ENCODE measurements at places on chromosomes 13 and 19.
A peak's percentile ranks its signal among the peaks of the same experiment; 100 is the strongest.

- DNase-seq, result peak; percentile 68
These were observed 586 bp downstream of the LIG1 start for GRCh38 chr19:48169578-48169938.

DNA sequence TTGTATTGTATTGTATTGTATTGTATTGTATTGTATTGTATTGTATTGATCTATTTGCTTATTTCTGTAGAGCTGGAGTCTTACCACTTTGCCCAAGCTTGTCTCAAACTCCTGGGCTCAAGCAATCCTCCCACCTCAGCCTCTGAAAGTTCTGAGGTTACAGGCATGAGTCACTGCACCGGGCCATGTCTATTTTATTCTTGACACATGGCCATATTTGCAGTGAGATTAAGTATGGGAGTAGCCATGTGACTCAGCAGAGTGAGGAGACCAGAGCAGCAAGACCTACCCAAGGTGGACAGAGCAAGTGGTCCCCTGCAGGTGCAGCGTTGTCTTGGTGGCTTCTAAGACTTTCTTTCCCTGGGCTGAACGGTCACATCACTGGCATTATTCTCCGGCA lies 49.1 kb upstream of the UBAC2 start:
- peak; percentile 83 for DNase-seq

GRCh38 chr19:41352609-41353465 lies 885 bp downstream of the TGFB1 start:
- DNase-seq, result peak; percentile 71

DNA sequence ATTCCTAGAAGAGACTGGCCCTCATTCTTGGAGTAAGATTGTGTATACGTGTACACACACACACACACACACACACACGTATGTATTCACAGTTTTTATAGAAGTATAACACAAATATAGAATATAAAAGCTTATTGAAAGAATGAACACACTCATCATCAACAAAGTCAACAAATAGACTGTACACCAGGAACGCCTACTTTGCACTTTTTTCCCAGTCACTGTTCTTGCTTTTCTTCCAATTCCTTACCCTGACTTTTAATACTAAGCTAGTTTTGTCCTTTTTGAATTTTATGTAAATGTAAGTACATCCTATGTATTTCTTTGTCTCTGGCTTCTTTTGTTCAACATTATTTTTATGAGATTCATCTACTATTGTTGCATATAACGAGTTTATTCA lies 264.5 kb downstream of the MAB21L1 start:
- DNase-seq, result no peak

DNA sequence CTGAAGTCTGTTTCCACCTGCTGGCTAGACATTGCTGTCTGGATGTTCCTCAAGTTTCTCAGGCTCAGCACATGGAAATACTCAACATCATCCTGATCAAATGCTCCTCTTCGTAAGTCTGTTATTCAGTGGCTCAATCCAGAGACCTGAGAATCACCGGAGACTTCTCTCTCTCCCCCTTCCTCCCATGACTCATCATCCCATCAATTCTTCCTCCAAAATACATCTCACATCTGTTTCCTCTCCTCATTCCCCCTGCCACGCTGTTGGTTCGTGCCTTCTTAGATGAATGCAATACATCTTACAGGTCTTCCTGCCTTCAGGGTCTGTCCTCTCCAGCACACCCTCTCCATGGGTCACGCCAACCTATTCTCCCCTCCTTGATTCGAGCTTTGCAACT lies 7.4 kb upstream of the RXFP2 start:
- DNase-seq, result peak; percentile 33

DNA sequence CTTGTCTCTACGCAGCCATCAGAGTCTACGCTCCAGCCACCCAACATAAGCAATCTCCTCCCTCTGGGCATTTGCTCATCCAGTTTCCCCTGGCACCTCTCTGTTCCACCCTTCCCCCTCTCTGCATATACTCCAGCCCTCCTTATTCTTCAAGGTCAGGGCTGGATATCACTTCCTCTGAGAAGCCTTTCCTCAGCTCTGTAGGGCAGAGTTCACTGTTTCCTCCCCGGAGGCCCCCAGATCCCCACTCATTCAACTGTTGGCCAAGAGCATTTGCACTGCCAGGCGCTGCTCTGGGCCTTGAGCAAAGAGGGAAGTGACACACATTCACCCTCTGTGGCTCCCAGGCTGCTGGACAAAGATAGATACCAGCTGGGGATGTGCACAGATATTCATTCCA lies 3.3 kb downstream of the FCGRT start:
- DNase-seq, result no peak

GRCh38 chr19:28652765-28653164 lies 560.2 kb downstream of the UQCRFS1 start:
- DNase-seq, result no peak

- DNase-seq, result no peak
These were observed 281.4 kb downstream of the LHFPL6 start for GRCh38 chr13:39321574-39321973.

GRCh38 chr19:11339254-11340098 lies at the start of gene RAB3D:
RAB3D (minus strand) TSS chr19:11339657; CDS start chr19:11337399, 2,258 bp downstream.
- DNase-seq, result peak; percentile 91

- no peak for DNase-seq
These were observed 222.2 kb upstream of the SERP2 start for GRCh38 chr13:44151474-44151873.

DNA sequence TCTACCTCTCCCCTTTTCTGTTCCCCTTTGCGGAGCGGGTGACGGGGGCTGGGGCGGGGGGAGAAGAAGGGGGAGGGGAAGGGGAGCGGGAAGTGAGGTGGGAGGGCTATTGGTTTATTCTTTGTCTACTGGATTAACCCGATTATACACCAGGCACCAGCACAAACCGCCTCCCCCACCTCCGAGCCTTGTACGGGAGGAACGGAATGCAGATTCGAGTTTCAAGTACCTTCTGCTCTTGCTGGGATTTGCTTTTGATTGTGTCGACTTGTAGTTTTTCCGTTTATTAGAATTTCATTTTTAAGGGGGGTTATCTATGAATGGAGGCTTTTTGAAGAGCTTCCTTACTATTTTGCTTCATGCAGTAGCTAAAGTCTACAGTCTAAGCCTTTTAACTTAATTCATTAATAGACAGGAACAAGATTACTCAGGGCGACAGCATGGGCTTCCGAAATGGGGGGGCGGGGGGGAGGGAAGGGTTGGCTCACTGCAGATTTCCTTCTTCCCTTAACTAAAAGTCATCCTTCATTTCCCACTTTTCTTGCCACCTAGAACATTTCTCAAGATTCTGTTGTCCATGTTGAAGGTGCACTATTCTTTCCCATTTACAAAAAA lies 937 bp upstream of the SPRY2 start:
- DNase-seq, result peak; percentile 67

DNA sequence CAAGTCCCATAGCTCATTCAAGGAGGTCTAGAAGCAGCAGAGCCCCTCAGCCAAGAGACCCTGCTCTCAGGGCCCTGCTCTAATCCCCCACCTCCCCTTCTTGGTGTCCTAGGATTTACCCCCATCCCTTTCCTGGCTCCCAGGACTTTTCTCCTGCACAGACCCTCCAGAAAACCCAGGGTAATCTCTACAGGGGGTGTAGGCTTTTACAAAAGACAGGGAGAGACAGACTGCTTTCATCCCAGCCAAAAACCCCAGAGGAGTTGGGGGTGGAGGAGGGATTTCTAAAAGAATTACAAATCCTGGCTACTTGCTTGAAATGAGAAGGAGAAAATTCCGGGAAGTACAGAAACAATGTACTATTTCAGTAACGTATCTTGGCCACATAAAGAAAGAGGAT lies 133.3 kb downstream of the TNFSF13B start:
- no peak for DNase-seq

DNA sequence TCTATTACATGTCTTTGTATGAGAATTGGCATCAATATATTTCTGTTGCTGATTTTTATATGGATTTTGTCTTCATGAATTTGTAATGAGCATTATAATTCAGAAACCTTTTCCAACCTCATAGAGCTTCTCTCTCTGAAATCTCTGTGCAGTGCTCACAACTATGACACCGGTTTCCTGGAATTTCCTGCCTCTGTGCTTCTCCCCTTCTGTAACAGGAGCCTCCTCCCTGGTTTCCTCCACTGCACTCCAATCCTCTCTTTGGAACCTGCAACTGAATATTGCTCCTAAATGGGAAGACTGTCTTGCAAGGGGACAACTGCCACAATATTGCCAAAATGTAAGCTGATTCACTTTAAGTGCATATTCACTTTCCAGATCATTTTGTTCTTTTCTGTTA lies 1147.9 kb downstream of the UQCRFS1 start:
- DNase-seq, result no peak

DNA sequence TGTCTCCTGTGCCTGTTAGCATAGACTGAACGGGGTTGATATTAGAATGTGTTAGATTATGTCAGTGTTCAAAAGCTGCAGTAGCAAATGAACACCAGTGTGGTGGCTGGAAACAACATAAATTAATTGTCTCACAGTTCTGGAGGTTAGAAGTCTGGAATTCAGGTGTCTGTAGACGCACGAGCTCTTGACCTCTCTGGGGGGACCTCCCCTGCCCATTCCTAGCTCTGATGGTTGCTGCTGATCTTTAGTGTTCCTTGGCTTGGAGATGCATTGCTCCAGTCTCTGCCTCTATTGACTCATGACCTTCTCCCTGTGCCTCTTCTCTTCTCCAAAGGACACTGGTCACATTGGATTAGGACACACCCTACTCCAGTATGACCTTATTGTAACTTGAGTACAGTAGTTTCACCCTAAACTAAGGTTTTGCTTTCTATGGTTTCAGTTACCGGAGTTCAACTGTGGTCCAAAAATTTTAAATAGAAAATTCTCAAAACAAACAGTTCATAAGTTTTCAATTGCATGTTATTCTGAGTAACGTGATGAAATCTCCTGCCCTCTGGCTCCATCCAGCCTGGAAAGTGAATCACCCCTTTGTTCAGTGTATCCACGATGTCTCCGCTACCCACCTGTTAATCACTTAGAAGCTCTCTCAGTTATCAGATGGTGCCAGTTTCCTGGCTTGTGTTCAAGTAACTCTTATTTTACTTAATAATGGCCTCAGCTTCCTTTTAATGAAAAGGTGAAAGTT lies 273.2 kb downstream of the MYO16 start:
- peak; percentile 16 for DNase-seq

GRCh38 chr19:7789447-7789846 lies 26.4 kb downstream of the CLEC4M start:
- no peak for DNase-seq

DNA sequence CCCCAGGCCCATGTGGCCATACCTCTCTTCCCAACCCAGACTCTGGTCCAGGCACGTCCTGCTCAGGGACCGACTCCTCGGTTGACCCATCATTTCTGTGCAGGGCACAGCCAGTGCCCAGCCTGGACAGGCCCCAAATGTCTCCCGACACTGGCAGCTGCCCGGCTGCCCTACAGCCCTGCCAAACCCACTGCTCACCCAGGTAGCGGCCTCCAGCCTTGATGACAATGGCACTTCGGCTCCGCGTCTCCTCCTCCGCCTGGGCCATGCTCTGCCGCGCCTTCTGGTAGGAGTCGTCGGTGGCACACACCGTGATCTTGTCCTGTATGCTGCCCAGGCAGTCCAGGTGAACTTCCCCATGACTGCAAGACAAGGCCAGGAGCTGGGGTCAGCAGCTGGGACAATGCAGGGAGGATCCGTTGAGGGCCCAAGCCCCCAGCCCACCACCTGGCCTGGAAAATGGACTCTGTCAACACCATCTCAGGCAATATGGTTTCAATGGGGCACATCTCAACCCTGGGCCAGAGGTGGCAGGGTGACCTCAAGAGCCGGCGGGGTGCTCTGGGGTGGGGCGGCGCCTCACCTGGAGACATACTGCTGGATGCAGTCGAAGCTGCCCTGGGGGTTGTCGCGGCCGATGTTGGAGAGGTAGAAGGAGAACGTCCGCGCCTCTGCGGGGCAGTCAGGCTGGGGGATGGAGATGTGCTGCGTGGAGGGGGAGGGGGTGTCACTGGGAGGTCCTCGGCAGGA lies 27.5 kb upstream of the ISYNA1 start:
- no peak for DNase-seq

- no peak for DNase-seq
These were observed 21.5 kb downstream of the VWA8 start for GRCh38 chr13:41939398-41939797.

- DNase-seq, result no peak
These were observed 13.1 kb upstream of the CD22 start for GRCh38 chr19:35315883-35316282.

DNA sequence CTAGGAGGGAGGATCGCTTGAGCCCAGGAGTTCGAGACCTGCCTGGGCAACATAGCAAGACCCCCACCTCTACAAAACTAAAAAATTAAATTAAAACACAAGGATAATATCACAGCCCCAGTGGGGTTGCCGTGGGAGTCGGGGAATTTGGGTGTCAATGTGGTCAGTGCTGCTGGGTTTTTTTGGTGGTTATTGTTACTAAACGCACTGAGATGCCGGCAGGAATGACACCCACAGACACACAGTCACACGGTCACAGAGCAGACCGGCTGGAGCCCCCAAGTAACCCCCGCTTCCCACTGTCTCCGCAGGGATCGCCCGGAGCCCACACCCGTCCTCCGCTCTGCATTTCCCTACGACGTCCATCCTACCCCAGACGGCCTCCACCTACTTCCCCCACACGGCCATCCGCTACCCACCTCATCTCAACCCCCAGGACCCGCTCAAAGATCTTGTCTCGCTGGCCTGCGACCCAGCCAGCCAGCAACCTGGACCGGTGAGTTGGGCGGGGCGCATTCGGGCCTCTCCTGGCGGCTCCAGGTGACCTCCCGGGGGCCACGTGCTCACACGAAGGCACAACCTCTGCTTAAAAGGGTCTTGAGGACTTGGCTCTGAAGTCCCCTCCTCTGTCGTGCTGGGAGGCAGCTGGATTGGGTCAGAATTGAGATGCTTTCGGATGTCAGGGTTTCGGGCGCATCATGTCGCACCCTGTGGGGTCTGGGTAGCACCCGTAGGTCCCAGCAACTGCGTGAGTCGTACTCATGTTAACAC lies 28.0 kb downstream of the SMIM24 start:
- no peak for DNase-seq

GRCh38 chr19:6540918-6541689 lies 10.3 kb downstream of the TNFSF9 start:
- no peak for DNase-seq

GRCh38 chr13:43245374-43245964 lies 222.1 kb downstream of the DNAJC15 start:
- DNase-seq, result peak; percentile 96

DNA sequence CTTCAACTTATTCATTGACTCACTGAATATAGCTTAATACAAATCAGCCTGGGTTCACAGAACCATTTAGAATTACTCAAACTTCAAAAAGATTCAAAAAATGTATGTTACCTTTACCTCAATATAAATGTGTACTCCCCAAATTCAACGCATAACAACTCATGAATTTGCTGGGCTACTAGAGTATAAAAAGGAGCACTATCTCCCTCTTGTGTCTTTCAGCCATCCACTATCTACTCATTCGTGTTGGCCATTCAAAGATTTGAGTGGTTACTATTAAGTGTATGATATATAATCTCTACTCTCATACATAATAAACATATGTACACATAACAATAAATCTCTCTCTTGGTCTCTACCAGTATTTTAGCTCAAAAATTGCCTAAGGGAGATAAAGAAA lies 20.3 kb downstream of the INTS6 start:
- DNase-seq, result no peak
